ENCODE measurements at places on chromosomes 1 and 21.

- no peak for DNase-seq
Observed at GRCh38 chr1:2505461-2505994, 20.9 kb downstream of the PANK4 start.

- DNase-seq = no peak
Observed at GRCh38 chr1:44644806-44645205, 29.5 kb downstream of the TMEM53 start.

GRCh38 chr1:220732621-220733020 is 15.5 kb upstream of the MTARC2 start:
- no peak for DNase-seq

GRCh38 chr1:168656485-168656884 is 72.5 kb downstream of the DPT start:
- DNase-seq = no peak

DNA sequence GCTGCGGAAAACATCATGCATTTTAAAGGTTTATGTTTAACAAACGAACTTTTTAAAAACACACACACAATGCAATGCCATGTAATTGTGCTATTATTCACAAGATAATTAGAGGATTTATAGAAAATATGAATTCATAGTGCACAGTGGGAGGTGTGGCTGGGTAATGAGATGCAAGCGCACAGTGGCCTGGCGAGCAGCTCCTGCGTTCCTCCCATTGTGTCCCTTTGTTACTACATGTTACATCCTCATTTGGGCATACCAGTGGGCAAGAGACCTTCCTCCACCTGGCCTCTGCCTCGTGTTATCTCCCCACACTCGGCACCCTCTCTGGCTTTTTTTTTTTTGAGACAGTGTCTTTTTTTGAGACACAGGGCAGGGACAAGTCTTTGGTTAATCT is 30.0 kb upstream of the TENT5B start:
- DNase-seq = no peak

GRCh38 chr1:89454845-89455521 is 69.6 kb upstream of the LRRC8B start:
- peak; percentile 72 for DNase-seq

- no peak for DNase-seq
Observed at GRCh38 chr1:220974431-220974830, 95.2 kb downstream of the HLX start.

DNA sequence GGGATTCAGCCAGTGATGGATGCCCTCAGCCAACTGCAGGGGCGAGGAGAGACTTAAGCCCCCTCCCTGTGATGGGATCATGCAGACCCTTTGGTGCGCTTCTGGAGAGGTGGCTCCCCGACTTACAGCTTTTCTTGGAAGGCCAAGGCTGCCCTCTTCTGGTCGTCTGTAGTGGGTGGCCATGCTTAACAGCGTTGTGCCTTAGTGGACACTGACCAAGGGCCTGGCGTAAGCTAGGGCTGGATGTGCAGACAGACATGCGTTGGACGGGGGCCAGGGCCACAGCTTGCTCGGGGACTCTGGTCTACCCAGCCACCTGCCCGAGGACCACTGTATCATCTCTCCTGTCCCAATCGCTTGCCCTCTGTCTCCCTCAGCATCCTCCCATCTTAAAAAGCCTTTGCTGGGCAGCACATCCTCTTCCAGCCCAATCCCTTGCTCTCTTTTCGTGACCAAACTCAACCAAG is 5.5 kb downstream of the AZIN2 start:
- peak; percentile 57 for DNase-seq

DNA sequence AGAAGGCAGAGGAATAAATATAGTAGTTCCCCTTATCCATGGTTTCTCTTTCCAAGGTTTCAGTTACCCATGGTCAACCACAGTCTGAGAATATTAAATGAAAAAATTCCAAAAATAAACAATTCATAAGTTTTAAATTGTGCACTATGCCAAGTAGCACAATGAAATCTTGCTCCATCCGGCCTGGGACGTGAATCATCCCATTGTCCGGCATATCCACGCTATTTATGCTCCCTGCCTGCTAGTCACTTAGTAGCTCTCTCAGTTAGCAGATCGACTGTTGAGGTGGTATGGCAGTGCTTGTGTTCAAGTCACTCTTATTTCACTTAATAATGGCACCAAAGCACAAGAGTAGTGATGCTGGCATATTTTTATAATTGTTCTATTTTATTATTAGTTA is 58.6 kb upstream of the ARHGAP29 start:
- no peak for DNase-seq

- no peak for DNase-seq
Observed at GRCh38 chr1:90729504-90730242, 12.6 kb upstream of the BARHL2 start.

- DNase-seq = no peak
Observed at GRCh38 chr21:15434163-15434905, 295.4 kb upstream of the USP25 start.

GRCh38 chr1:192631749-192632148 is 4.2 kb upstream of the RGS13 start:
- DNase-seq = no peak

GRCh38 chr21:15421947-15422346 is 307.8 kb upstream of the USP25 start:
- DNase-seq = no peak

DNA sequence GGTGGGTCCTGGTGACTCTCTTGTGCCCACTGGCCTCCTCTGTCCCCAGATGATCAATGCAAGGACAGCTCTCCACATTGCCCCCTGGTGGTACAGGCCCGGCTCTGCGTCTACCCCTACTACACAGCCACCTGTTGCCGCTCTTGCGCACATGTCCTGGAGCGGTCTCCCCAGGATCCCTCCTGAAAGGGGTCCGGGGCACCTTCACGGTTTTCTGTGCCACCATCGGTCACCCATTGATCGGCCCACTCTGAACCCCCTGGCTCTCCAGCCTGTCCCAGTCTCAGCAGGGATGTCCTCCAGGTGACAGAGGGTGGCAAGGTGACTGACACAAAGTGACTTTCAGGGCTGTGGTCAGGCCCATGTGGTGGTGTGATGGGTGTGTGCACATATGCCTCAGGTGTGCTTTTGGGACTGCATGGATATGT is 10.8 kb downstream of the ADAMTSL4 start:
- peak; percentile 76 for DNase-seq

- no peak for DNase-seq
Observed at GRCh38 chr1:31791131-31791858, 24.5 kb downstream of the SPOCD1 start.

DNA sequence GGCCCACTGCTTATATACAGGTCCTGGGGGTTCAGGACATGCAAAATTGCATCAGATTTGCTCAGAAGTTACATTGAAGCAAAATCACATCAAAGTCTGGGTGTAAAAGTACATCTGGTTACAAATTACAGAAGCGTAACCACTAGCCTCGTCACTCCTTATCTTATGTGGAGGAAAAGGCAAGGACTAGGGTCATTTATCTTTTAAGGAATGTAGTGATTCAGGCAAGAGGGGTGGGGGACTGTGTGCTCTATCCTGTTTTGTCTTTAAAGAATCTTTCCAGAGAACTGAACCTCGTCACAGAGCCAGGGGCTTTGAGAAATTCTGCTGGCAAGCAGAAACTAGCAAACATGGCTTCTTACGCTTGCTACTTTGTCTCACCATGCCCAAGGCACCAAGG is 61.1 kb upstream of the RAB4A start:
- no peak for DNase-seq

DNA sequence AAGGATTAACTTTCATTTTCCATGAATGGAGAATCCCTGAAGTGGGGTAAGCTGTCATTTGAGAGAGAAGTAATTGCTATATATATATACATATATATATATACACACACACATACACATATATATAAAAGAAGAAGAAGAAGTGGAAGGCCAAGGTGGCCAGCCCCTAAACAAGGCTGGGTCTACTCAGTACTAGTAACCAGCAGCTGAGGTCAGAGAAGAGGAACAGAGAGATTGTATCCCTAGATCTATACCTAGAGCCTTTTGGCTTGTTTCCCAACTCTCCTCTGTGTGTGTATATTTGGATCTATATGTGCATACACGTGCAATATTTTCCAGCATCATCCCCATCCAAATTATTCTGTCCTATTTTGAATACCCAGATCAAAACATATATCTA is 5.2 kb downstream of the TNFSF4 start:
- no peak for DNase-seq

DNA sequence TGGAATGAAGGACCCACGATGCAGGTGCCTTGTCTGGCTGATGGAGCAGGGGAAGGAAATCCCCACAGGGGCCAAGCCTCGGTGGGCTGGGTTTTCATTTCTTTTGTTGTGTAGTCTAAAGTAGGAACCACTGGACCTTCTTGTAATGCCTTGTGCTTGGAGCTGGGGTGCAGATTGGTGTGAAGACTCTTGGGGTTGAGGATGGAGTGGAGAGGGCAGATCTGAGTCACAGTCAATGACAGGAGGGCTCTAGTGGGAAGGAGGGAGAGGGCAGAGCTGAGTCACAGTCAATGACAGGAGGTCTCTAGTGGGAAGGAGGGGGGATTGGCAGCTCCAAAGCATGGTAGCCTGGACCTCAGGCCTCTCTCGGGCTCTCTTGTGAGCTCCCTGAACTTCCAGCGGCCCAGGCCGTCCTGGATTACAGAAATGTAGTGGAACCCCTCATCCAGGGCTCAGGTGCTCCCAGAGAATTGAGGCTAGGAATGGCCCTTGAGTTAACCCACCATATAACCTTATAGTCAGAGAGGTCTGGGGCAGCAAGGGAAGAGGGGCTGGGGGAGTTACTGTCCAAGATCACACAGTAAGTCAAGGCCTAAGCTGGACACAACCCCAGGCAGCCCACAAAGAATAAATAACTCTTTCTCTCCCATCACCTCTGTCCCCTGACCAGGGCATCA is 313.8 kb downstream of the MATN1 start:
- DNase-seq = no peak

DNA sequence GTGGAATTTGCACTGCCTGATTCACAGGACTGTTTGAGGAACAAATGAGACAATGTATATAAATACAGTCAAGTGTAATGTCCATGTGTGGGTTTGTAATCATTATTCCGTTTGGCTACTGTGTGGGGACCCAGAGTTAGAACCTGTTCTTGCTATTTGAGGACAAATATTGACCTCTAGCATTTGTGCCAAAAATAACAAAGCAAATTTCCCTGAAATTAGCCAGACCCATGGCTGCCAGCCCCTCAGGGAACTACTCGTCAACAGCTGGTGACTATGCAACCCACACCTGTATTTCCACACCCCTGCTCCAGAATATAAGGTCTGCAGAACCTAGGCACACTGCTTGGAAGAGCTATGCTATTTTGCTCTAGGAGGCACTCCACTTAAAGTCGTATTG is 70.7 kb downstream of the KCNJ6 start:
- no peak for DNase-seq

GRCh38 chr21:33078907-33079582 is 9.1 kb downstream of the OLIG1 start:
- DNase-seq = peak; percentile 58

DNA sequence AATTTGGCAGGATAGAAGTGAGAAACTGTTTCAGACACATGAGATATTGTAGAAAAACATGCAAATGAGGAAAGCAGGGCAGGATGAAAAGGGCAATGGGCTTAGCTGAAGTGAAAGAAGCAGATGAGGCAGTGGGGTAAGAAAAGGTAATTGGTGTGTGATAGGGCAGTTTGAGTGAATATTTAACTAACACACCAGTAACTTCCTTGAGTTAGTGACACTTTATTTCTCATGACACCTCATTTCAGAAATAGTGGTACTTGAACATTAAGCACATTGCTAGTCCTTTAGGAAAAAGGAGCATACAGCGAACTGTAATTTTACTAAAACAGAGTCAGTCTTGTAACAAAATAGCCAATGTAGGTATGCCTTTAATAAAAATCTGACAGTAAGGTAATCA is 415.0 kb downstream of the DPYD start:
- no peak for DNase-seq

DNA sequence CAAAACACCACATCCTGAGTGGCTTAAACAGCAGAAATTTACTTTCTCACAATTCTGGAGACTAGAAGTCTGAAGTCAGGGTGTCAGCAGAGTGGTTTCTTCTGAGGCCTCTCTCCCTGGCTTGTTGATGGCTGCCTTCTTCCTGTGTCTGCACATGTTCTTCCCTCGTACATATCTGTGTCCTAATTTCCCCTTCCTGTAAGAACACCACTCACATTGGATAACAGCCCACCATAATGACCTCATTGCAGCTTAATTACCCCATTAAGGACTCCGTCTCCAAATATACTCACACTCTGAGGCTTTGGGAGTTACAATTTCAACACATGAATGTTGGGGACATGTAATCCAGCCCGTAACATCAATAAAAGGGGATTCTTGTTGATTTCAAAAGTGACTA is 23.4 kb downstream of the C8A start:
- DNase-seq = no peak

DNA sequence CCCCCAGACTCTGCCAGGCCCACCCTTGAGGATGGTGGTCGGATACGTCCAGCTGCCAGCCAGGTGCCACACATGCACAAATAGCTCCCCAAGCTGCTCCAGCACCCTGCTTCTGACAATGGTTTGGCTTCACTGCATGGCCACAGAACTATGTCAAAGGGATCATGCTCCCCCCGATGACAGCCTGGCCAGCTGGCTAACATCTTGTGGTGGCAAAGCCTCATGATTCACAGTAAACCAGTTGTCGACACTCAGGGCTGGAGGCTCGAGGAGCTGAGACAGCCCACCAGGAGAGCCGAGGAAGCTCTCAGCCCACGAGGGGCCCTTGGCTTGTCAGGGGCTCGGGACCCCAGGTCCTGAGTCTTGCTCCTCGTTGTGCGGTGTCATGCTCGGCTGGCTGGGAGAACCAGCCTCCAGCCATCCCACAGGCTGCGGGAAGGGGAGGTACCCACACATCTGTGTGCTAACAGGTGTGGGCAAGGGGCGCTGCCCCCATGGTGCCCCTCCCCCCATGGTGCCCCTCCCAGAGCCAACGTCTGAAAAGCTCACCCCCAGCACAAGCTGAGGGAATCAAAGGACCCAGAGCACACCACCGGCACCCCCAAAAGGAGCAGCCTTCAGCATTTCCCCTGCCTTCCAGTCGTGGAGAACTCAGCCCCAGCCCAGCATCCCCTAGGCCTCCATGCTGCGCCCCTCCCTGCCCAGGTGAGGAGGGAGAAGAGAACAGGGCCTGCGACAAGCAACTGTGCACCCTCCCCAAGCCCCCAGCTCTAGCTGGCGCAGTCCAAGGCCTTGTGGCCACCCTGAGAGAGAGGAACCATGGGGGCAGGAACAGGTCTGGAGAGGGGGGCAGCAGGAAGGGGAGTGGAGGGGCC is 41.2 kb downstream of the KIF21B start:
- DNase-seq = no peak

All from CD8-positive, alpha-beta T cell (primary cell).